ENCODE measurements at places on chromosomes 5 and 9.

GRCh38 chr5:53110156-53110555, 599 bp upstream of the MOCS2 start:
- no peak for DNase-seq

- no peak for DNase-seq
Measured at GRCh38 chr5:80217667-80218066, 38.2 kb downstream of the SERINC5 start.

- DNase-seq = no peak
Measured at GRCh38 chr5:119217183-119217582, 138.6 kb upstream of the TNFAIP8 start.

DNA sequence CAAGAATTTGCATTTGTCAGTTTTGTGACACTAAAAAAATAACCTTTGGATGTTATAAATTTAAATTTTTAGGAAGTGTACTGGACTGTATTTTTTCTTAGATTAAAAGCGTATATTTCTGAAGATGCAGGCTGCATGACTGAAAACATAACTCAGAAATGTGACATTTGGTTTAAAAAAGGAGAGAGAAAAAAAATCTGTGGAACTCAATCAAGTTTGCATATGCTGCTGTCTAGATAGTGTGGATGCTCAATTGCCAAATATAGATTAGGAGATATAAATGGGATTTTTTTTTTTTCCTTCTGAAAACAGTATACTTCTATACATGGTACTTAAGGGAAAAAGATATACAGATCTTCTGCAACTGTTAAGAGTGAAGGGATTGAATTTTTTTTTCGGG, 402.3 kb downstream of the TAF11L14 start:
- DNase-seq = no peak

- DNase-seq = no peak
Measured at GRCh38 chr5:73382401-73382740, 66.2 kb downstream of the FOXD1 start.

DNA sequence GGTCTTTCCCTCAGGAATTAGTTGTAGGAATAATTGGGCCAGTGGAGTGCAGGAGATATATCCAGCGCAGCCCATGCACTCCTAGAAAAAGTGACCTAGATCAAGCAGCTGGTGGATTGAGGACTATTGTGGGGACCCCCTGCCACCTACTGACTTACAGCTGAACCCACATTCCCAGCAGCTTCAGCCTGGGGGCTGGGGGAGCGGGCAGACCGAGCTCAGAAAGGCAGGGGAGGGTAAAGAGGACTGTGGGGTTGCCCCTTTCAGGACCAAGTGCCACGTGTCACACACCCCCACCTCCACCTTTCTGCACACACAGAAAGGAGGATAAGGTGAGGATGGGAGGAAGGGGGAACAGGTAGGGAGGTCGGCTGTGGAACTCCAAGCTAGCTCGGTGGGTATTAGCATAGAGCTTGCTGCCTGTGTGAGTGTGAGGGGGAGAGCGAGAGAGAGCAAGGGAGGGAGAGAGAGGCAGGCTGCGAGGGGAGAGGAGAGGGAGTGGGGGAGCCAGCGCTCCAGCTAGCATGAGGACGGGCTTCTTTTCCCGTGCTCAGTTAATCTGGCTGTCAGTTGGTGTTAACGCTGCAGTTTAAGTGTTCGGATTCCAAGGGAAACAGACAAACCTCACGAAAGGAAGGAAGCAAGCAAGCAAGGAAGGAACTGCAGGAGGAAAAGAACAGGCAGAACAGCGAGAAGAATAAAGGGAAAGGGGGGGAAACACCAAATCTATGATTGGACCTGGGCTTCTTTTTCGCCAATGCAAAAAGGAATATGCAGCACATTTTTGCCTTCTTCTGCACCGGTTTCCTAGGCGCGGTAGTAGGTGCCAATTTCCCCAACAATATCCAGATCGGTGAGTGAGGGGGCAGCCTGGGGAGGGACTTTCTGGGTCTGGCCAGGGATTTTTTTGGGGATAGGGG, at the start of gene GRIA1:
GRIA1 (plus strand) TSS at position 553 of the 920 bp plus-strand sequence.
- DNase-seq = no peak

GRCh38 chr9:91500509-91501014, 76.9 kb upstream of the NFIL3 start:
- peak; percentile 54 for DNase-seq

DNA sequence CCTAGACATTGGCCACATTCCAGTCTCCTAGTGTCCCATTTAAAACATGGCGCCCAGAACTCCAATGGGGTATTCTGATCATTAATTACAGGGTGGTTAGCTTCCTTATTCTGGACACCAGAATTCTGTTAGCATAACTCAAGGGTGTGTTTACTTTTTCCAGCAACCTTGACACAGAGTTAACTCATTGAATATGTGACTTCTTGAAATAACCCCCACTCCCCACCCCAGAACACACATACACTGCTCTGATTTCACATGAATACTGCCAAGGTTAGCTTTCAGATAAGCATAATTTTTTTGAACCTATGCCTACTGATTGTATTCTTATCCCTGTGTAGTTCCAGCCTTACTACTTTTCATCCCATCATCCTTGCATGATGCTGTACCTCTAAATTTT, 151.1 kb downstream of the SMARCA2 start:
- DNase-seq = no peak
